ENCODE measurements at places on chromosomes 5 and 9.
A peak's percentile ranks its signal among the peaks of the same experiment; 100 is the strongest.

DNA sequence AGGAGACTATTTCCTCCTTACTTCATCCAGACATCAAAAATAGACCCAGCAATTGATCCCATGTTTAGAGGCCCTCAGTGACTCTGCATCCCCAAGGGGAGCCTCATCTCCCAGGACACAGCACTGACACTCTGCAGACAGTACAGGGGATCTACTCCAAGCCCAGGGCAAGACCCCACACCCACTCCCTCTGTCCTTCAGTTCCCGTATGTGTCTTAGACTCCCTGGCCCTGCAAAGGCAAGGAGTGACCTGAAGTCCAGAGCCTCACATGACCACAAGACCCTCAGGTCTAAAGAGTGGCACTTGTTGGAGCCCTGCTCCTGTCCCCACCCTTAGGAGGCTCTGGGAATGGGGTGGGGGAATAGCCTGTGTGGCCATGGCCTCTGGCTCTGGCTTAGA lies 21.7 kb downstream of the IGIP start:
- no peak for DNase-seq

DNA sequence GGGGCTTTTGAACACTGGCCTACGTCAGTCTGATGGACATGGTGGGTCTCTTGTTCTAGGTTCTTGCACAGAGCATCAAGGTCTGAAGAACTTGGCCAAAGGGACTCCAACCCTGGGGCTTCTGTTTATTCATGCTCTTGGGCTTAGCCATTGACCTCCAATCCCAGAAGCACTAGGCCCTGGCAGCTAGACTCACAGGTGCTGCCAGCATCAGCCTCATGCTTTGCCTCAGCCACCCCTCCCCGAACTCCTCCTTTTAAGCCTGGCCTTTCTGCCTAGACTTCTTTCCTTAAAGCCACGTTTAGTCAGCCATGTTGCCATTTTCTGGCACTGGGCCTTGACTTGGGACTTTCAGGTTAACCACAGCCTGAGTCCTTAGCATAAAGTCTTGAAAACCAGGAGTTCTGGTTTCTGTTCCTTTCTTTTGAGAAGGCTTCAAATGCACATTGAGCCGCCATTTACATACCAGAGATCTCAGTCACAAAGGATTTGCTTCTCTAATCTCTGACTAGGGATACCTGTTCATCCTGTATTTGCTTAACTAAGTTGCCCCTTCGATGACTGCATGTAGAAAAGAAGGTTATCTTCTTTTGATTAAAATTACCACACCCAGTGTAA lies 54.7 kb downstream of the ANGPTL2 start:
- DNase-seq: no peak

DNA sequence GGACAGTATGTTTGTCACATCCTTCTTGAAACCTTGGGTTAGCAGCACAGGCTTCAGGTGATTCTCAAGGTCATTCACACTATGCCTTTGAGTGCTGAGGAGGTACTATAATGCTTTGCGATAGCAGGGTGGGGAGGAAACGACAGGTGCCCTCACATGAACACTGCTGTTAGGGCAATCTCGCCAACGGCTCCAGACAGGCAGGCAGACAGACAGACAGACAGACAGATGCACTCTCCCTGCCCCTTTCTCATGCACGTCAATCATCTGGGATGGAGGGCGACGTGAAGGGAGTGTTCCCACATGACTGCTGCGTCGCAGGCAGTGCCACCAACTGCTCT lies 82.9 kb downstream of the RAPGEF1 start:
- DNase-seq: no peak

DNA sequence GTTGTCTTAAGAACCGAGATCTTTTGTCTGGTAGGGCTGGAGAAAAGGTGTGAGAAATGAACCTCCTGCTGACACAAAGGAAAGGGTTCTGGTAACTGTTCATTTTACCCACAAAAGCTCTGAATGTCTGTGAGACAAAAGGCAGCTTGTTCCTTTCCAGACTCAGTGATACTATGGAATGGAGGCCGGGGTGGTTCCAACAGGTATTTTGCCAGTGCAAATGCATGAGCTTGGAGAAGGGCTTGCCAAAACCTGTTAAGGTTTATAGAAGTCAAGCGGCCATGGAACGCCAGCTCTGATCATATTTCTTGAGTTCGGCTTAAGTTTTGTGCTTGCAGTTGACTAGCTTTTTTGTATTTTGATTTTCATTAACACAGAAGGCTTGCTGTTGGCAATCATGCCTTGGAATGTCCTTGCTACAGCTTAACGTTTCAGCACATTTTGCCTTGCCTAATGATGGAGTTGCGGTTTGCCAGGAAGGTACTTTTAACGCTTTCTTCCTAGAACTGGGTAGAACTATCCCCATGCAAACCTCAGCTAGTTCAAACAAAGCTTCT lies 328.6 kb downstream of the PIK3R1 start:
- no peak for DNase-seq

- no peak for DNase-seq
These were observed 100.5 kb upstream of the PRRC1 start for GRCh38 chr5:127416906-127417305.

DNA sequence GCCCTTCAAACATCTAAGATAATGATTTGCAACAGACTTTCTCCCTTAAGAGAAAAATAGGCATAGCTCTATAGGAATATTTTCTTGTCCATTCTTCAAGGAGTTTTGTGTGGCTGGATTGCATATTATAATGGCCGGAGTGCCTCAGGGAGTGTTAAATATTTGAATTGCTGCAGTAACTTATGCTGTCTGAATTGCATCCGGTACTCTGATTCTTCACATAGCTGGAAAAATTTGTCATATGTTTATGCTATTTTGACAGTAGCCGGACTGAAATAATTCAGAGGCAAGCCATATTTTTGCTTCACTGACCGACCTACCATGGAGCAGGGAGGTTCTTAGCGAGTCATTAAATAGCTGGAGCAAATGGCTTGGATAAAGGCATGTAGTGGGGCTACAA lies 621.0 kb downstream of the ACTL7B start:
- no peak for DNase-seq

- no peak for DNase-seq
These were observed 3.5 kb upstream of the PDZD2 start for GRCh38 chr5:31635446-31635845.

DNA sequence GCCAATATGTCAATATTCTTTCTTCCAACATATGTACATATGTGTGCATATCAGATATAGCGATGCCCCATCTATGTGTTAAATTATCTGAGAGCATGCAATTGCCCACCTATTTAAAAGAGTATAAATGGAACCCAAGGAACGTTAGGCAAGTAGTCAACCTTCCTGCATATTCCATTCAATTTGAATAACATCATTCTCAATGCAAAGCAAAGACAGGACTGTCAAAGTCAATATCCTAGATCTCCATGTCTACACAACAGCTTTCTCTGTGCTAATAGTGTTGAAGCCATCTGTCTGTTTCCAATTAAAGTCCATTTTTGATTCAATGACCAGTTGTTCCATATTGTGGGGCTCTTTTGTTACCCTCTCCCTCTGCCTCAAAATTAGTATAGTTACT lies 85.3 kb upstream of the COX7C start:
- no peak for DNase-seq

DNA sequence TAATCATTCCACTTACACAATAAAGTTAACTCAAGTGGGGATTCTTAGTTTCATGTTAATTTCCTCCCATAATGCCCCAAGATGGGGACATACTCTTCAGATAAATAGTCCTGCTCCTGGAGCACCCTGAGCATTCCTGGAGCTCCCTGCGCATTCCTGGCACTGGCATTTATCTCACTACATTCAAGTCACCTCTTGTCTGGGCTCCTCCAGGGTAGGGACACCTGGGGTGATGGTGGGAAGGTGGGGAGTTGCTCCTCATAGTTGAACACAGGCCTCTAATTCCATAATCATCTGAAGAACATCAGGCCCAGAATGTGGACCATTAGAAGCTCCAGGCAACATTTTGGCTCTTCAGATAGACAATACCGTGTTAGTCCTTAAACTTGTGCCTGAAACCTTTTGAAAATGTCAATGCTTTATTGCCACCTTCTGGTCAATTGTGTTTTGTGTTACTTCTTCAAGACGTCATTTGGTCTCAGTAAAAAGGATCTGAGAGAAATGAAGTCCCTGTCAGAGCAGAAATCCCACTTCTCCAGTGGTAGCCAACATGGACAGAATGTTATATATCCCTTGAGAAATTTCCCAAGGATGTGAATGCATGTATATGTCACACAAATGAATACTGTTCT lies 14.2 kb upstream of the AGGF1 start:
- no peak for DNase-seq

DNA sequence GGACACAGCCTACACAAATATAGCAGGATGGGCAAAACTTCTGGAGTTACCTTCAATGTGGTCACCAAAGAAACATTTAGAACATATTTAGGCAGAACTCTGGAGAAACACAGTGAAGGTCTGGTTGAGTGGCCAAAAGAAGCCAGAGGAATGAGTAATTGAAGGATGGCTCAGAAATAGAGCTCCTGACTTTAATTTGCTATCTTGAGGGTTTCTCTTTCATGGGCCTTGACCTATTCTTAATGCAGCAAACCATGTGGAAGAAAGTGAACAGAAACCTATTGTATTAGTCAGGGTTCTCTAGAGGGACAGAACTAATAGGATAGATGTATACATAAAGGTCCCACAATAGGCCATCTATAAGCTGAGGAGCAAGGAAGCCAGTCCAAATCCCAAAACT lies 650.5 kb downstream of the ACTL7B start:
- DNase-seq: no peak

- peak; percentile 61 for DNase-seq
These were observed 25.6 kb downstream of the CSF2 start for GRCh38 chr5:132099076-132099748.

GRCh38 chr9:76374783-76375559 lies 19.3 kb downstream of the RFK start:
- no peak for DNase-seq

GRCh38 chr9:78595200-78595945 lies 298.4 kb downstream of the PSAT1 start:
- no peak for DNase-seq

- DNase-seq: no peak
These were observed 294.7 kb upstream of the DMRT1 start for GRCh38 chr9:546797-547223.

DNA sequence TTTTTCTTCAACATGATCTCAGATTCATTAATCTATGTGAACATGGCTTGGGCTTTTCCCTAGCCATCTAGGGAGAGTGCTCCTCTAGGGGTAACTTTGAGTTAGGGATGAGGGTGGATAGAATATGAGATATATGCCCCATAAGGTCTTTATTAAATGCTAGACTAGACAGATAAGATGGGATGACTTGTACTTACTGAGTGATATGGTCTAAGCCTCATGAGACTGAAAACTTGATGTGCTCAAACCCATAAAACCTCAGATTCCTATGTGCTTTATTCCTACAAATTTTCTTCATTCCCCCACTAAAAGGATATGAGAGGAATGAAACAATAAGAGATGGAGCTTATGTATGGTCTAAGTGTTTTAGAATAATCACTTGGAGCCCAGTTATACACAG lies 386.6 kb downstream of the YTHDC2 start:
- no peak for DNase-seq

Data from activated CD8-positive, alpha-beta T cell treated with anti-CD3 and anti-CD28 coated beads, Interleukin-2, amount 10 ng/mL, durations not matched to agents 7 days and 5 days (primary cell).